NCI-H446 treated with DMSO at 0.1 percent for 48 hours (cell line): ENCODE measurements at places on chromosomes 2 and 18.

GRCh38 chr2:23649819-23650218, 264.8 kb downstream of the KLHL29 start:
- DNase-seq: no peak

DNA sequence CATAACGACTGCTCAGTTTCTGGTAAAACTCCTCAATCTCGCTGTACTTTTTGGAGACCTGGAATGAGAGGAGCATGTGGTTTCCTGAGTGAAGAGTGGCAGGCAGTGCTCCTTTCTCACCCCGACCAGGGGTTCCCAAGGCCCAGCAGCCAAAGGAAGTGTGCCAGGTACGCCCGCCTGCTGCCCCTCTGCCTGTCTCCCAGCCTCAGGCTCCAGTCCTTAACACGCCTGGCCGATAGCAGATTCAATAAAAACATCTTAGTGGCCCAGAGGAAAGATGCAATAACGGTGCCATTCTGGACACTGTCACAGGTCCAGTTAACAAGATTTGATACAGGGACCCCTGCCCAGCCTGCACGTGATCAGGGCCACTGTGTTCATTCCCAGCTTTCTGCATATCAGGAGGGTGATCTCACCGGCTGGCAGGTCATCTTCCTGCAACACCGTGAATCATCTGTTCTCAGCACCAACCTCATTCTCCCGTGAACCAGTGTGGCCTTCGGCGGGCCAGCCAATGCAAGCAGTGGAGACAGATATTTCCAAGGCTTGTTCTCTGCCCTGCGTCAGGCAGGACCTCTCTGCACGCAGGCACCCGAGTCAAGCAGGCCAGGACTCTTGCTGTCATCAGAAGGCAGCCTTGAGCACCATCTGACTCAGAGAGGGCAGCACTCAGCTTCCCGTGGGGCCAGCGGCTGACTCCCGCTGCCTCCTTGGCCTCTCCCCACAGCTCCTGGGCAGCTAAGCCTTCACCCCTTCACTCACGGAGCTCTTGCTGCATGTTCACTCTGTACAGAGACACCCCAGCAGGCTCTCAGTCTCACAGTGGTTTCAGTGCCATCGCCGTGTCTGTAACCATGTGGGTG, 9.5 kb downstream of the HS1BP3 start:
- no peak for DNase-seq

DNA sequence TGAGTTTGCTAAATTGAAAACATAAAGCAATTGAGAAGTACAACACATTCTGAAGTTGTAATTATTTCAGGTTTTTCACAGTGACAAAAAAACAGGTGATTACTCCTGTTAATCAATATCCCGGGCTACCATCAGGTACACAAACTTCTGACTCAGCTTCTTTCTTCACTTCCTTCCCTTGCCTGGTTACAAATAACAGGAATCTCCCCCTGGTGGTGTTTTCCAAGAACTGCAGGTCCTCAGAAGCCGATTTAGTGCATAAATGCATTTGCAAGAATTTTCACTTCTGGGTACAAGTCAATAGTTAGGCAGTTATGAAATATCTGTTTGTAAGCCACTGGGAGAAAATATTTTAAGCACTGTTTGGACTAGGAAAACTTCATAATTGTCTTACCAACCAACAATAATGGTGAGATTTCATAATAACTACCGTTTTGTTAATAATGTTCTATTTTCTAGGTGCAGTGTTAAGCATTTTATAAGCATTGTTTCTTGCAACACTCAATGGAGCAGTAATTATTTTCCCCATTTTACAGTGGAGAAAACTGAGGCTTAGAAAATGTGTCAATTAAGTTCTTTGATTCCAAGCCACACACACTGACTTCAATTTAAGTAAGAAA, 12.4 kb upstream of the GMCL1 start:
- peak; percentile 68 for DNase-seq

GRCh38 chr2:209236377-209236776, 187.5 kb upstream of the MAP2 start:
- peak; percentile 13 for DNase-seq

GRCh38 chr18:61194726-61195125, 138.5 kb upstream of the CDH20 start:
- DNase-seq: no peak

GRCh38 chr18:13796515-13796914, 27.4 kb upstream of the MC5R start:
- no peak for DNase-seq

DNA sequence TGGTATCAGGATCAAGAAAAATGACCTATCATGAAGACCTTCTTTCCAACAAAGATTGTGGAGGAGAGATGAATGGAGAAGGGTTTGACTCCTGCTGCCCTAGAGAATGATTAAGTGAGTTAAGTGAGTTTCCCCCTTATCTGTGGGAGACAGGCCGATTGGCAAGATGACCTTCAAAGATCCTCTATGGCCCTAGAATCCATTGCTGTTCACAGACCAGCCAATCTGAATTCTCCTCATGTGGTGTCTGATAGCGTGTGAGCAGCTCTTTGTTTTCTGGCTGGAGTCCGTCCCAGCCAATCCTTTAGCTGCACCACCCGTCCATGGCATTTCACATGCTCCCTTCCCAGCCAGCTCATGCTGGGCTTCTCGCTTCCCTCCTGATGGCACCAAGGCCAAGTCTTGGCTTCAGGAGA, 79.4 kb downstream of the MARCHF4 start:
- DNase-seq: peak; percentile 88

- no peak for DNase-seq
Observed at GRCh38 chr2:85550486-85550885, 10.8 kb downstream of the GGCX start.

GRCh38 chr2:170321526-170321925, 143.6 kb downstream of the MYO3B start:
- no peak for DNase-seq

GRCh38 chr2:149861034-149861433, 273.5 kb upstream of the MMADHC start:
- no peak for DNase-seq

DNA sequence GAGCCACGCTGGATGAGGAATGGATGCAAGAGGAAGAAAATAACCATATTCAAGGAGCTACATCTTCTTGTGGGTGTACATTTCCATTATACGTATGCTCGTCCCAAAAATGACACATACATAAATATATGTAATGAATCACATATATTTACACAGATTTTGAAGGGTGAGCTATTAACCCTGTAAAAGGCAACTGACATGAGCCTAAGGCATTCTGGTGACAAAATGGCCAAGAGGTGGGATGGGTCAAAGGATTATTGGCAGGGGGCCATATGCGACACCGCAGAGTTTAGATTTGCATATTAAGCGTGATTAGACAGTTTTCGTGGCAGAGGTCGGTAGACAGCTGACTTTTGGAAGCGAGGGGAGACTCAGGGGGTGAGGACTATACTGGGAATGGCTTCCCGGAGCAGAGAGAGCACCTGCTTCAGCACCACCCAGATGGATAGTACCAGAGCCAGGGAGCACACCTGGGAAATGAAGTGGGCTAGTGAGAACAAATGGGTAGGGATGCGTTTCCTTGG, 431 bp upstream of the CNRIP1 start:
- peak; percentile 57 for DNase-seq

DNA sequence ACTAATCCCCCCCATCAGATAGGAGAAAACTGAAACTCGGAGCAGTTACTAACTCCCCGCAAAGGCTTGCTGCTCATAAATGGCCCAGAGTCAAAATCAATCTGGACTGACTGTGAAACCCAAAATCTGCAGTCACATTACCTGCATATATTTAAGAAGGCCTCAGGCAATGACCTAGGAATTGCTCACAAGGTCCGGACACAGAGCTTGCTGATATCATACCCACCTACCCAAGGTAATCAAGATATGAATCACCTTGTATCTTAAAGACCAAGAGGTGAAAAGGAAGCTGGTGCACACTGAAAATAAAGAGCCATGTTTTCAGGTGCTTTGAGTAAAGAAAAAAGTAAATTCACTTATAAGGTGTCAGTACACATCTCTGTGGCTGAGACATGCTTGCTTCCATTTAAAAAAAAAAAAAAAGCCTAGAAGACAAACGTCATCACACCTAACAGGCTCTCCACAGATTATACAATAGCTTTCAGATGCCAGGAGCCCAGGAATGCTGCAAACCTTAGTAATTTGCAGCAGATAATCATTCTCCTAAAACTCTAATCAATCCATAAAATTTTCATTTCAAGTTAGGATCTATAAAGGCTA, 195.4 kb downstream of the ZEB2 start:
- no peak for DNase-seq

DNA sequence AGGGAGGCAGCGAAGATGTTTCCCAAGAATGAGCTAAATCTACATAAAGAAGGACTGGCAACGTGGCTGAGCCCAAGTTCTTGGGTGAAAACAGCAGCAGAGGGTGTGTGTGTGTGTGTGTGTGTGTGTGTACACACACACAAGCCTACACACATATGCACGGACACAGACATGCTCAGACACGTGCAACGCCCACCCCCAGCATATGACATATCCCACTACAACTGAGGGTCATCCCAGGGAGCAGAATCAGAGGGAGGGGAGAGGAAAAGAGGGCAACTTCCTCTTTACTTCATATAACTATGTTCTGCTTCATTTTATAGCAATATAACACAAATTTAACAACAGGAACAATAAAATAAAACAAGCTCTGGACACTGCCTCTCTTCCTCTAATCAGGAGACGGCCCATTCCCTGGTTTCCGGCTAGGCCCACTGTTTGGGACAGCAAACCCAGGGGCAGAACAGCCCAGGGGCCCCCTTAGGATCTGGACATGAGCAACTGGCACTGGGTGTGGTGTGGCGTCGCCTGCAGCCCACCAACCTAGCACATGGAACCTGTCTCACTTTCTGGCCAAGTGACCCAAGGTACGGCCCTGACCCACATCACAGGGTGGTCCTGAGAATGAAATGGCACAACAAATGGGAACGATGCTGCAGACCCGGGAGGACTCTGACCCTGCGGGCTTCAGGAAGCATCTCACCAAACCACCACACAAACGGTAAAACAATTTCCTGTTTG, 25.0 kb downstream of the FAM178B start:
- no peak for DNase-seq

DNA sequence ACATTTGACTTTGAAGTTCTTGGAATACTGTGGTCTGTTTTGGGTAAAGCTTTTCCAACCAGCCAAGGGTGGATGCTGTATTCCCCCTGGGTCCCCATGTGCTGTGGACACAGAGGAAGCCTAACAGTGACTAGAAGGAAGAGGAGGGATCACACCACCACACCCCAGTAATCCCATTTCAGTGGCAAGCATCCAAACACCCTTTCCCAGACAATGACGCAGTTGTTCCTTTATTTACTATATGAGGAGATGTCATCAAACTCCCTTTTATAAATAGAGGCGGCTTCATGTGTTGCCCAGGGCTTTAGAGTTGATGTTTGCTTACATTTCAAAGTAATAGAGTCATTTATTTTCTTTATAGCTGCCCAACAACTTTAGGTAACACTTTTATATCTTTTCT, 959.4 kb upstream of the GYPC start:
- DNase-seq: no peak

- DNase-seq: no peak
Observed at GRCh38 chr18:79852561-79853302, 55.0 kb downstream of the KCNG2 start.

- DNase-seq: no peak
Observed at GRCh38 chr18:74898965-74899364, 301.3 kb downstream of the ZNF407 start.

- no peak for DNase-seq
Observed at GRCh38 chr18:75109319-75109691, 99.6 kb downstream of the PTGR3 start.

DNA sequence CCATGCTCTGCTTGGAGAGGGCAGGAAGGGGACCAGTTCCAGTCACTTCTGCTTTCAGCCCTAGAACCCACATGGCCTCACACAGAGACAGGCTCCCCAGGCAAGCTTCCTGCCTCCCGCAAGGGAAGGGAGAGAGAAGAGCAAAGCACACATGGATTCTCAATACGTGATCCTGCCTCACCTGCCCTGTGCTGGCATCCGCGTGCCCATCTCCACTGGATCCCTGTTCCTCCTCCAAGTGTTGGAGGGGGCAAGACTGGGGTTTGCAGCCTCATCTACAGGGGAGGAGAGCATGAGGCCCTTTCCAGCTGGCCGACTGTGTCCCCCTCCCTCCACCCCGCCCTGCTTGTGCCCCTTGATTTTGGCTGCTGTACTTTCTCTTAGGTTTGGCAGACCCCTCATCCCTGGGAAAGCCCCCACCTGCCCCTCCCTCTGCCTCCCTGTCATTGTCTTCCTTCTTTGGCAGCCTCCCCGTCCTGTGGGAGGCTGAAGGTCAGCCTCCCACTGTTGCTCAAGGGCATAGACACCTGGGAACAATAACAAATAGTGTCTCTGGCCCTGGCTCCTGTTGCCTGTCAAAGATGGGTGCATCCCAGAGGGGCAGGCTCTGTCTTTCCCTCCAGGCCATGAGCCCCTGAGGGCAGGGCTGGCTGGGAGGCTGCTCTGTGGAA, 22.7 kb downstream of the KCNF1 start:
- no peak for DNase-seq

- DNase-seq: no peak
Observed at GRCh38 chr2:69217333-69218080, 169.5 kb downstream of the GFPT1 start.

- DNase-seq: peak; percentile 4
Observed at GRCh38 chr2:3461801-3462492, 57.4 kb downstream of the ADI1 start.

DNA sequence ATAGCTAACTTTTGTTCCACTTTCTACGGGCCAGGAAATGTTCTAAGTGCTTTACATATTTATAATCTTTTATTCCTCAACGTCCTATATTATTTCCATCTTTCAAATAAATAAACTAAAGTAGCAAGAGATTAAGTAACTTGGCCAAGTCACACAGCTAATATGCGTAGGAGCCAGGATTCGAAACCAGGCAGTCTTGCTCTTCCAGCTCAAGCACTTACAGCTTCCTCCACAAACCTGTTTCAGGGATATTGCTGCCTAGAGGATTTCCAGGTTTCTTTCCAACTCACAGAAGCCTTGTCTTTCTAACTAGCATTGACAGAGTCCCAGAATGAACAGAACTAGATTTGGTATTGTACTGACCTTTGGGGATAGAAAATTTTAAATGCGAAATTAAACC, 102.5 kb downstream of the FIGN start:
- DNase-seq: no peak

DNA sequence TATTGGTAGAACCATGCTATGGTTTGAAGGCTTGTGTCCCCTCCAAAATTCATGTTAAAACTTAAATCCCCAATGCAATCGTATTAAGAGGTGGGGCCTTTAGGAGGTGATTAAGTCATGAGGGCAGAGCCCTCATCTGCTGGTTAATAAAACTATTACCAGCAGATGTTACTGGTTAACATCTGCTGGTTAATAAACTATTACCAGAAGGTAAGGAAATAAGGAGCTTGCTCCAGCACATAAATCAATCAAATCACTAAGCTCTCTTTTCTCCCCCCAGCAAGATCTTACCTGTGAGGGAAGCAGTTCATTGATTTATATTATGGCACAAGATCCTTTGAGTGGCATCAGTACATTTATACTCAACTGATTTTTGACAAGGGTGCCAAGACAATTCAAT, 96.9 kb downstream of the AAK1 start:
- no peak for DNase-seq
